Glutamatergic neuron (in vitro differentiated cells): ENCODE measurements at places on chromosomes 7 and 10. TPM values are rescaled to one million over a fixed set of nuclear protein-coding genes. Genes with fewer than 3 reads are reported as not detected.

- no peaks in the 10 kb centered on the region for H3K36me3 ChIP-seq
- peak overlapping the region; percentile 73 for H3K27ac ChIP-seq
- H3K27me3 ChIP-seq = no peaks in the 10 kb centered on the region
- peak overlapping the region; percentile 31 for H3K4me3 ChIP-seq
Measured at GRCh38 chr7:38189231-38189938, 11.3 kb downstream of the STARD3NL start.

- no peaks in the 10 kb centered on the region for H3K36me3 ChIP-seq
- no peak overlapping the region for H3K27ac ChIP-seq
- H3K4me3 ChIP-seq = no peak overlapping the region
- no peaks in the 10 kb centered on the region for H3K4me1 ChIP-seq
- H3K27me3 ChIP-seq = peaks cover 6% of the 10 kb centered on the region
Measured at GRCh38 chr10:130025326-130025725, 61.3 kb upstream of the EBF3 start.

- H3K27ac ChIP-seq = no peak overlapping the region
- no peak for DNase-seq
- peaks cover 4% of the 10 kb centered on the region for H3K27me3 ChIP-seq
- no peaks in the 10 kb centered on the region for H3K4me1 ChIP-seq
Measured at GRCh38 chr10:61376908-61377368, 76.2 kb downstream of the TMEM26 start.

DNA sequence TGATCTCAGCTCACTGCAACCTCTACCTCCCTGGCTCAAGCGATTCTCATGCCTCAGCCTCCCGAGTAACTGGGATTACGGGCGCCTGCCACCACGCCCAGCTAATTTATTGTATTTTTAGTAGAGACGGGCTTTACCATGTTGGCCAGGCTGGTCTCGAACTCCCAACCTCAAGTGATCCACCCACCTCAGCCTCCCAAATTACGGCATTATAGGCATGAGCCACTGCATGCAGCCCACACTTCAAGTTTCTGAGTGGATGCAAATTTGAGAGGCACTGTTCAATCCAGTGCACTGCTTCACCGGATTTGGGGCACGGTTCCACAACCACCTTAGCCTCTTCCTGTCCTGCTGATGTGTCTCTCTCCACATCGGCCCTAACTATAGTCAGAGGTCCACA, 16.5 kb downstream of the CNPY1 start:
- H3K36me3 ChIP-seq = peaks cover 3% of the 10 kb centered on the region
- peaks cover 12% of the 10 kb centered on the region for H3K4me1 ChIP-seq
- peaks cover 18% of the 10 kb centered on the region for H3K27me3 ChIP-seq
- no peak for DNase-seq
- no peak overlapping the region for H3K27ac ChIP-seq
- H3K4me3 ChIP-seq = no peak overlapping the region

GRCh38 chr7:91228327-91228726, 35.9 kb upstream of the FZD1 start:
- H3K4me3 ChIP-seq = no peak overlapping the region
- H3K27ac ChIP-seq = no peak overlapping the region
- H3K4me1 ChIP-seq = peaks cover 3% of the 10 kb centered on the region
- H3K27me3 ChIP-seq = peaks cover 3% of the 10 kb centered on the region
- no peak for DNase-seq
- H3K36me3 ChIP-seq = peaks cover 9% of the 10 kb centered on the region

- peak overlapping the region; percentile 87 for H3K27ac ChIP-seq
- peak overlapping the region; percentile 74 for H3K4me3 ChIP-seq
- peaks cover 3% of the 10 kb centered on the region for H3K27me3 ChIP-seq
- peak; percentile 18 for DNase-seq
- peaks cover 18% of the 10 kb centered on the region for H3K4me1 ChIP-seq
- peaks cover 8% of the 10 kb centered on the region for H3K36me3 ChIP-seq
Measured at GRCh38 chr10:23106331-23107072, 11.1 kb downstream of the MSRB2 start.

- H3K27ac ChIP-seq = no peak overlapping the region
- H3K36me3 ChIP-seq = peaks cover 4% of the 10 kb centered on the region
- no peak overlapping the region for H3K4me3 ChIP-seq
- H3K27me3 ChIP-seq = no peaks in the 10 kb centered on the region
- no peak for DNase-seq
- no peaks in the 10 kb centered on the region for H3K4me1 ChIP-seq
Measured at GRCh38 chr7:9264395-9264794, 831.0 kb downstream of the NXPH1 start.

- H3K27ac ChIP-seq = no peak overlapping the region
- no peak overlapping the region for H3K4me3 ChIP-seq
- H3K27me3 ChIP-seq = no peaks in the 10 kb centered on the region
- H3K4me1 ChIP-seq = peaks cover 4% of the 10 kb centered on the region
Measured at GRCh38 chr10:30581779-30582380, 47.7 kb downstream of the LYZL2 start.

GRCh38 chr10:14758994-14759664, 15.6 kb downstream of the FAM107B start:
- DNase-seq = no peak
- H3K27me3 ChIP-seq = no peaks in the 10 kb centered on the region
- no peak overlapping the region for H3K4me3 ChIP-seq
- H3K4me1 ChIP-seq = peaks cover 2% of the 10 kb centered on the region
- H3K27ac ChIP-seq = no peak overlapping the region

- no peaks in the 10 kb centered on the region for H3K4me1 ChIP-seq
- H3K27ac ChIP-seq = no peak overlapping the region
- H3K4me3 ChIP-seq = no peak overlapping the region
- no peaks in the 10 kb centered on the region for H3K36me3 ChIP-seq
Measured at GRCh38 chr10:53724581-53724980, 952.0 kb upstream of the MBL2 start.

DNA sequence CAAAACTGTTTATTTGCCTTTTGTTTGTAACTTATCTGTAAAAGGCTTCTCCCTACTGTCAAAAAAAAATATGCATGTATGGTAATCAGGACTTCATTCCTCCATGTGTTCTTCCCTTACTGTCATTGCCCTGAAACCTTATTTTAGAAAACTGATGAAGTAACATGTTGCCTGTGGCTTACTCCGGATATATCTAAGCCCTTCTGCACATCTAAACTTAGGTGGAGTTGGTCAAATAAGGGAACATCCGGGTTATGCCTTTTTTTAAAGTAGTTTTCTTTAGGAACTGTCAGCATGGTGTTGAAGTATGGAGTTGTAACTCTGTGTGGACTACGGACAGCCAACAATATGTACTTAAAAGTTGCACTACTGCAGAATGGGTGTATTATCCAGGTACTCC, 6.2 kb downstream of the SAR1A start:
- no peak overlapping the region for H3K4me3 ChIP-seq
- no peak overlapping the region for H3K27ac ChIP-seq
- DNase-seq = no peak
- no peaks in the 10 kb centered on the region for H3K27me3 ChIP-seq
- H3K36me3 ChIP-seq = no peaks in the 10 kb centered on the region

DNA sequence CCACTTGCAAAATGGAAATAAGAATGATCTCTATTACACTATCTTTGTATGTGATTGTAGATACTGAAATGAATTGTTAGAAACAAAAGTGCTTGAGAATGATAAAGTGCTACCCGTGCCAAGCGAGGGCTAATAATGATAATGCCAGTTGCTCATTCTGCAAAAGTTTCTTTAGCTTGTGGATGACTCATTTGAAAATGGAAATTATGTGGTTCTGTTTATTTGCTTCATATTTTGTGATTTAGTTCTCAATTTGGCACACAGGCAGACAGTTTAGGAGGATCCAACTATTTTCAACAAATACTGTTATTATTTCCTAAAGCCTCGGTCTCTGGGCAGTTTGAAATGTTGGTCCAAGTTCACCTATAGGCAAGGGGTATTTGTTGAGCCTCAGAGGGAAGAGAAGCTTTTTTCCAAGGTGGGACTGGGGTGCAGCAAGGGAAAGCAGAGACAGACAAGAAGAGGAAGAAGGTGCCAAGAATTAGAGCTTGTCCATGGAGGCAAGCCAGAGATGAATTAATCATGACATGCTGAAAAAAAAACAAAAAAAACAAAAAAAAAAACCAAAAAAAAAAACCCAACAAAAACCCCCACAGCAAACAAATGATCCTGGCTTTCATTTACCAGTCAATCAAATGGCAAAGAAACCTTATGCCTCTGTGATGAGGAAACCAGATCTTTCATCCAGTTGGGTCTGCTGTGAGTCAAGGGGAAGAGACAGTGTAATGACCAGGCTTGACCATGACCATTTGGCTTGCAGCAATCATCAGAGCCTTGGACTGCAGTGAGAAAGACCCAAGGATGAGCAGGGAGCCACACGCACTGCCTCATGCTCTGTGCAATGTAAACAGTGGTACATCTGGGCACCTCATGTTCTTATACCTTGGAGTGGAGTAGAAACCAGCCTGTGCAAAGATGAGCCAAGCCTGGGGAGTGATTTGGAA, 285.0 kb upstream of the HABP2 start:
- DNase-seq = no peak
- H3K4me1 ChIP-seq = peaks cover 6% of the 10 kb centered on the region
- no peak overlapping the region for H3K4me3 ChIP-seq
- H3K36me3 ChIP-seq = peaks cover 4% of the 10 kb centered on the region

DNA sequence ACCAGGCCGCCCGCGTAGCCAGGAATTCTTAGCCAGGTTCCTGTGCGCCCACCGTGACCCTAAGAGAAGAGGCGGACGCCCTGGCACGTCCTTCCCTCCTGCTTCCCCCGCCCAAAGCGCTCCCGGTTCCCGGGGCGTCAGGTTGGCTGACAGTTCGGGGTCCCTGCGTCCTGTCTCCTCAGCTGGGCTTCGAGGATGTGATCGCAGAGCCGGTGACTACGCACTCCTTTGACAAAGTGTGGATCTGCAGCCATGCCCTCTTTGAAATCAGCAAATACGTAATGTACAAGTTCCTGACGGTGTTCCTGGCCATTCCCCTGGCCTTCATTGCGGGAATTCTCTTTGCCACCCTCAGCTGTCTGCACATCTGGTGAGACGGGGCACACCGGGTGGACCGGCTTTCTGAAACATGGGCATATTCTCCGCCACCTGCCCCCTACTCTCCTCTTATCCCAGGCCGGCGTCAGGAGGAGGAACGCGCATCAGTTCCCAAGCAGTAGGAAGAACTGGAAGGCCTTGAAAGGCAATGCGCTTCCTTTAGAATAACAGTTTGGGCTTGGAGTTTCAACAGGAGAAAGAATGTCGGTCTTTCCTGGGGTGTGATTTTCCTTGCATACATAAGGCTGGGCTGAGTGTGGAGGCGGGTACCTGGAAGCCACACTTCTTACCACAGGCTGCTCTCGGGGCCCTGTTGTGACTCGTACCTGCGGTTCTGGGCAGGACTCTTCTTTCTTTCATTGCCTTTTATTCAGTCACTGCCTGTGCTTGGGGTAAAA, 728 bp downstream of the CAV2 start:
- H3K4me3 ChIP-seq = peak overlapping the region; percentile 88
- peaks cover 7% of the 10 kb centered on the region for H3K4me1 ChIP-seq
- H3K27ac ChIP-seq = no peak overlapping the region
- DNase-seq = peak; percentile 17

GRCh38 chr7:32298408-32299132, 191.6 kb downstream of the LSM5 start:
- peak; percentile 58 for DNase-seq
- no peak overlapping the region for H3K27ac ChIP-seq

Gene CREB5
- total RNA-seq = 50.4 TPM

Gene SMNDC1
- total RNA-seq = 37.1 TPM

Gene APBB1IP
- total RNA-seq = not detected

Gene C10orf95
- not detected for total RNA-seq

Gene SERPINE1
- total RNA-seq = not detected

Gene MBL2
- total RNA-seq = not detected

Gene NUTM2A
- 1.3 TPM for total RNA-seq

Gene SEMA3A
- 16.3 TPM for total RNA-seq

Gene ZFYVE27
- 48.5 TPM for total RNA-seq

Gene WIPF3
- 0.37 TPM for total RNA-seq

Gene HERC4
- 39.5 TPM for total RNA-seq

Gene MAGI2
- 64.2 TPM for total RNA-seq
